ENCODE measurements at places on chromosomes 6 and 20.

- DNase-seq: no peak
Measured at GRCh38 chr20:44734938-44735337, 10.7 kb upstream of the KCNK15 start.

DNA sequence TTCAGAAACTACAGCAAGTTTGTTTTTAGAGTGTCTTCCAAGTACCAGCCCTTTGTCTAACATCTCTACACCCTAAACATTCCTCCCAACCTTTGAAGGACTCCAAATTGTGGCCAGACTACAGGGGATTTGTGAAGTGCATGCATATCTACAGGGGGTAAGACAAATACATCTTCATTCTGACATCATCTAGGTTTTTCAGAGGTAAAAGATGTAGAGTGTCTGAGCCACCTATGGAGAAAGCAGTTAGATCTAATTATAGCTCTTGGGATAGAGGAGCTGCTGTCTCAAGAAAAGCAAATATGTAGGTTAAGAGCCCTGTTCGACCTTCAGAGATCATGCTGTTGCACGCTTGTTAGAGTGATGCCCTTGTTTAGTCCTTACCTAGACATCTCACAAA, 617.7 kb upstream of the AGPAT4 start:
- no peak for DNase-seq

GRCh38 chr6:131068165-131068564, 5.1 kb upstream of the EPB41L2 start:
- no peak for DNase-seq

GRCh38 chr6:91633374-91634111, 1046.7 kb upstream of the MAP3K7 start:
- DNase-seq: no peak

- no peak for DNase-seq
Measured at GRCh38 chr20:63828124-63828523, 2.9 kb downstream of the ZBTB46 start.

DNA sequence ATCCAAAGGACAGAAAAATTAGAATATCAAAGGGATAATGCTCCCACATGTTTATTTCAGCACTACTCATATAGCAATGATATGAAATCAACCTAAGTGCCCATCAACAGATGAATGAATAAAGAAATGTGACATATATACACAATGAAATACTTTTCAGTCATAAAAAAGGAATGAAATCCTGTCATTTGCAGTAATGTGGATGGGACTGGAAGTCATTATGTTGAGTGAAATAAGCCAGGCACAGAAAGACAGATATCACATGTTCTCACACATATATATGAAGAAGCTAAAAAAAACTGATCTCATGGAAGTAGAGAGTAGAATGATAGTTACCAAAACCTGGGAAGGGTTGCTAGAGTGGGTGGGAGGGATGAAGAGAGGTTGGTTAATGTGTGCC, 135.7 kb downstream of the IBTK start:
- DNase-seq: no peak

GRCh38 chr6:3321042-3321441, 62.3 kb downstream of the PSMG4 start:
- DNase-seq: no peak

DNA sequence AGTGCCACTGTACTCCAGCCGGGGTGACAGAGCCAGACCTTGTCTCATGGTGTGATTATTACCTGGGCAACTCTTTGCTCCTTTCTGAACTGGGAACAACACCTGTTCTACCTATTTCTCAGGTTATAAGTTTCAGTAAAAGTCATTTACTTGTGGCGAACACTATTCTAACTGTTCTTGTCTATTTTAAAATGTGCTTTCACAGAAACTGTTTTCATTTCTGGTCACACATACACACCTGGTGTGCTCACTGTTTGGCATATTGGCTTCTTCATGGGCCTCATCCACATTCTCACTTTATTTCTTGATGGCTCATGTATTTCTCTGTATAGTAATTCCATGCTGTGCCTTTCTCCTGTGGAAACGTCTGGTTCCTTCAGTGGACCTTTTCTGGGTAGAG, 30.5 kb upstream of the XRN2 start:
- no peak for DNase-seq

DNA sequence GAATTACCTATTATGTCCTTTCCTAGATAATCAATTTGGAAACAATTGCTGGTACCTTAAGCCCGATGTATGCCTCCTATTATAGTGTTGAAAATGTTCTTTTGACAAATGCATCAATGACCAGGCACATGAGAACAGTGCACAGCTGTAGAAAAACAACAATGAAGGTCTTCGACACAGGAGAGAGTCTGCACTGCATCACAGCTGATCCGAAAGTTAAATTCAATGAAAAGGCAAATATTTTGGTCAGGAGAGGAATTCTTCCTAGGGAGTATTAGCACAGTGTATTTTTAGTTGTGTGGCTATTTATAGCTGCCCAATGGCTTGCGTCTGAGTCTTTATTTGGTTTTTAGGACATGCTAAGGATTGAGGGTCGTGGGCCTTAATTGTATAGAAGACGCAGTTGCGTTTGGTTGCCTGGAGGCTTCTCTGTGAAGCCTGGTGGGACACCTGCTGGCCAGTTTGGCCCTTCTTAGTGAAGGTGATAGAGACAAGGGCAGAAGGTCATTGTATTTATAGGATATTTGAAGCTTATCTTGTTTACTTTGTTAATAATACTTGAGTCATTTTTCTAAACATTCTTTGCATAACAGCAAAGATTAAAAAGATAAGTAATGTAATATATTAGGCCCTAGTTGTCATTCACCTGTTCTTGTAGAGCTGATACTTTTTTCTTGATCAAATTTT, 72.3 kb downstream of the CDYL start:
- no peak for DNase-seq

- no peak for DNase-seq
Measured at GRCh38 chr6:113830140-113830539, 27.0 kb upstream of the MARCKS start.

- DNase-seq: no peak
Measured at GRCh38 chr6:159118924-159119323, 50.3 kb upstream of the FNDC1 start.

- DNase-seq: no peak
Measured at GRCh38 chr6:3518356-3519190, 61.7 kb upstream of the SLC22A23 start.

DNA sequence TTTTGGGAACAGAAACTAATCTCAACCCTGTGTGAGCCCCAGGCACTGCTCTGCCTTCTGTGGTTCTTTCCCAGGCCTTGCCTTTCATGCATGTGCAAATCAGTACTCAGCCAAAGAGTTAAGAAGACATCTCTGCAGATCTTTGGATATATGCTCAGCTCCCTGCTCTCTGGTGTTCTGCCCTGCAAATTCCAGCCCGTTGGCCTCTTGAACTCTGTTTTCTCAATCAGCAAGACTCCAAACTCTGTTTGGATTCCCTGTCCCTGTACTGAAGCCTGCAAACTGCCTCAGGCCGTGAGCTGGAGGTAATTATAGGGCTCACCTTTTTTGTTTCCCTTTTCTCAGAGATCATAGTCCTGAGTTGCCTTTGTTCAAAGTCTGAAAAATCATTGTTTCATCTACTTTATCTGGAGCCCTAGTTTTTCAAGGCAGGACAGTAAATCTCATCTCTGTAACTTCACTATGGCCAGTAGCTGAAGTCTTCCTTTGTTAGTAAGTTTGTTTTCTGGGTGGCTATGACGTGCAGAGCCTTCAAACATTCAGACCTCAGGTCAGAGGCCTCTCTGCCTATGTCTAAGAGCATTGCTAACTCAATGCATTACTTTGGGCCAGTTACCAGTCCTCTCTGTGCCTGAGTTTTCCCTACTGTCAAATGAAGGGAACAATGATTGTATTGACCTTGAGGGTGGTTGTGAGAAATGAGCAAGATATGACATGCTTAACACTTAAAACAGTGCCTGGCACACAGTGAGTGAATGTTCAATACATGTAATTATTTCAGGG, 15.9 kb upstream of the MDFI start:
- DNase-seq: no peak
